A549 treated with dexamethasone at 1 μM for 4 hours (cell line): ENCODE measurements at places on chromosomes 3 and 15. TPM values are rescaled to one million over a fixed set of nuclear protein-coding genes. Genes with fewer than 3 reads are reported as not detected.

Gene CNTN3
- total RNA-seq, result not detected in 5 replicates

Gene SOX14
- not detected in 5 replicates for total RNA-seq

Gene GABRR3
- total RNA-seq, result not detected in 5 replicates

Gene NLGN1
- total RNA-seq, result not detected in 5 replicates

Gene SEC22C
- total RNA-seq, result 29.0 to 37.7 TPM (median 34.1 TPM) in 5 replicates

Gene EPHA6
- total RNA-seq, result 0.08 to 0.15 TPM (median 0.09 TPM) in 3 of 5 replicates, not detected in the others

Gene PDIA5
- total RNA-seq, result 29.1 to 34.4 TPM (median 30.9 TPM) in 5 replicates

Gene CLDN1
- total RNA-seq, result 17.9 to 24.5 TPM (median 19.9 TPM) in 5 replicates

Gene SEMA5B
- 0.14 to 0.27 TPM (median 0.18 TPM) in 5 replicates for total RNA-seq

Gene ATP10A
- 6.9 to 10.8 TPM (median 9.1 TPM) in 5 replicates for total RNA-seq

Gene NANOGP8
- total RNA-seq, result not detected in 5 replicates

Gene RGMA
- 0.21 to 0.56 TPM (median 0.37 TPM) in 5 replicates for total RNA-seq

Gene SLC15A2
- total RNA-seq, result 0.11 to 0.21 TPM (median 0.19 TPM) in 4 of 5 replicates, not detected in the other

Gene CYP1A2
- not detected in 5 replicates for total RNA-seq

Gene RBM5
- total RNA-seq, result 27.0 to 42.6 TPM (median 37.4 TPM) in 5 replicates

Gene PDCD7
- 24.3 to 28.7 TPM (median 27.5 TPM) in 5 replicates for total RNA-seq

Gene SLC28A1
- total RNA-seq, result 0.04 TPM in 1 of 5 replicates, not detected in the others

Gene SKIL
- total RNA-seq, result 23.5 to 40.8 TPM (median 35.1 TPM) in 5 replicates

Gene SMAD6
- 23.0 to 36.8 TPM (median 31.8 TPM) in 5 replicates for total RNA-seq

Gene BOC
- 4.5 to 5.3 TPM (median 4.6 TPM) in 5 replicates for total RNA-seq

Gene ISL2
- total RNA-seq, result 2.4 to 4.5 TPM (median 3.5 TPM) in 5 replicates

Gene OIP5
- 11.3 to 12.7 TPM (median 12.1 TPM) in 5 replicates for total RNA-seq

Gene CPEB1
- total RNA-seq, result 2.0 to 4.0 TPM (median 3.3 TPM) in 5 replicates

Gene CISH
- total RNA-seq, result 0.53 to 0.76 TPM (median 0.61 TPM) in 5 replicates

Gene WNT5A
- total RNA-seq, result 0.59 to 1.4 TPM (median 0.95 TPM) in 5 replicates

Gene SLC24A5
- total RNA-seq, result not detected in 5 replicates

Gene C3orf85
- not detected in 5 replicates for total RNA-seq

Gene KIF23
- total RNA-seq, result 77.1 to 87.7 TPM (median 85.1 TPM) in 5 replicates

Gene C2CD4B
- total RNA-seq, result 0.10 to 0.27 TPM (median 0.18 TPM) in 5 replicates

Gene CYP11A1
- 0.05 TPM in 1 of 5 replicates, not detected in the others for total RNA-seq

Gene C3orf22
- total RNA-seq, result not detected in 5 replicates

Gene ALDH1A3
- total RNA-seq, result 16.7 to 26.3 TPM (median 22.4 TPM) in 5 replicates

Gene KCNMB2
- not detected in 5 replicates for total RNA-seq

Gene COL8A1
- not detected in 5 replicates for total RNA-seq

Gene RNF111
- 17.2 to 32.4 TPM (median 27.4 TPM) in 5 replicates for total RNA-seq

Gene PLSCR2
- total RNA-seq, result 0.11 to 0.19 TPM in 2 of 5 replicates, not detected in the others

Gene LRRC34
- not detected in 5 replicates for total RNA-seq

Gene MFAP1
- 25.8 to 27.6 TPM (median 26.3 TPM) in 5 replicates for total RNA-seq

Gene ABHD2
- 102 to 214 TPM (median 176 TPM) in 5 replicates for total RNA-seq

Gene TMEM207
- total RNA-seq, result not detected in 5 replicates

Gene BFSP2
- total RNA-seq, result not detected in 5 replicates

Gene NTRK3
- 16.4 to 27.2 TPM (median 22.9 TPM) in 5 replicates for total RNA-seq

Gene WDR93
- 0.10 to 0.27 TPM (median 0.17 TPM) in 5 replicates for total RNA-seq

Gene ALG1L2
- total RNA-seq, result not detected in 5 replicates

Gene SLC9C1
- not detected in 5 replicates for total RNA-seq

Gene SIDT1
- total RNA-seq, result 0.29 to 0.53 TPM (median 0.49 TPM) in 5 replicates

Gene GOLGA8K
- 0.34 to 1.2 TPM (median 0.62 TPM) in 5 replicates for total RNA-seq

Gene LRTM1
- not detected in 5 replicates for total RNA-seq

Gene LEKR1
- 0.49 to 1.1 TPM (median 0.77 TPM) in 5 replicates for total RNA-seq

Gene SLC12A1
- total RNA-seq, result not detected in 5 replicates

Gene GOLGA6L7
- total RNA-seq, result not detected in 5 replicates

Gene NOP10
- total RNA-seq, result 490 to 578 TPM (median 506 TPM) in 5 replicates

Gene VWA5B2
- 0.20 to 0.50 TPM (median 0.39 TPM) in 5 replicates for total RNA-seq

Gene LRRC31
- total RNA-seq, result not detected in 5 replicates

Gene CPLX3
- total RNA-seq, result 0.05 to 0.06 TPM in 2 of 5 replicates, not detected in the others
